Ascending aorta (tissue), 2 donors: ENCODE measurements at places on chromosomes 3 and 15. TPM values are rescaled to one million over a fixed set of nuclear protein-coding genes. Genes with fewer than 3 reads are reported as not detected.

DNA sequence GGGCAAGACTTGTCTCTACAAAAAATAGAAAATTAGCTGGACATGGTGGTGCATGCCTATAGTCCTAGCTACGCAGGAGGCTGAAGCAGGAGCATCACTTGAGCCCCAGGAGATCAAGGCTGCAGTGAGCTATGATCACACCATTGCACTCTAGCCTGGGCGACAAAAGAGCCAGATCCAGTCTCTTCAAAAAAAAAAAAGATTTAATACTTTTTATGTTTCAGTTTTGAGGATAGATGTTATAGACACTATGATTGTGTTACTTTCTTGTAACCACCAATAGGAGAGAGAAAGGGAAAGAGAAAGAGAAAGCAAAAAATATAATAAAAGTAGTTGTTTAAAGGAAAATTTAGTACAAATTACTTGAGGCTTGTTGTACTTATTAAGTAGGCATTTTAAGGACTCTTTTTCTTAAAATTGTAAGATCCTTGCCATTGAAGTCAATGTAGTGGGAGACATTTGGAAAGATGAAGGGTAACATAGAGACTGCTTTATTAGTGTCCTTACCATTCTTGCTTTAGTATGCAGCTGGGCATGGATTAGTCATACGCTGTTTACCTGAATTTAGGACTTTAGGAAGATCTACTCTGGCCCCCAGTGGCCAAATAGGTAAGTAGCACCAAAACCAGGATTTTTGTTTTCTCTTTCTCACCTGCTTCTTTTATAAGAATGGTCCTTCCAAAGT, 35.1 kb upstream of the ZDHHC23 start:
- no peak for DNase-seq

DNA sequence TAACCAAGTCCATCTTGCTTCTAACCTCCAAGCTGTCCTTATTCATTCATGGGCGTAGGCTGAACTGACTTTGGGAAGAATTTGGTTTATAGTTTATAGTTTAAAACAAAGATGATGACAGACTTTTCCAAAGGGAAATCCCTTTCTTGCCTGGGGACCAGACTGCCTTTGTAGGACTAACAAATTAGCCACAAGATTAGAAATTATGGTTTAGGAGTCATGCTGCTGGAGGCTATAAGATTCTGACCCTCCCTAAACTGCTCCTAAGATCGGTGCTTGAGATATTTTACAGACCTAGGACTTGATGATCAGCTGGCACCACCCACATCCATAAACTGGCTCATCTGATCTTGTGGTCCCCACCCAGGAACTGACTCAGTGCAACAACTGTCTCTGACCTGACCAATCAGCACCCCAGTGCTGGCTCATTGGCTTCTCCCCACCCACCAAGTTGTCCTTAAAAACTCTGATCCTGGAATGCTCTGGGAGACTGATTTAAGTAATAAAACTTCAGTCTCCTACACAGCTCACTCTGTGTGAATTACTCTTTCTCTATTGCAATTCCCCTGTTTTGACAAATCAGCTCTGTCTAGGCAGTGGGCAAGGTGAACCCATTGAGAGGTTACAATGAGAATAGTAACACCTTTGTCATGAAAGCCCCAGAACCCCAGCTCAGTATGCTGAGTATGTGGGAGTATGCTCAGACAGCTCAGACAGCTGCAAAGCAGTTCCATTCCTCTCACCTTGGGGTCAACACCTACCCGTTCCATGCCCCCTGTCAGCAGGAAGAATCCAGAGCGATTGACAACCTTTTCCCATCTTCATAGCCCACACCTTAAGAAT, 51.6 kb upstream of the C15orf39 start:
- DNase-seq, result no peak

DNA sequence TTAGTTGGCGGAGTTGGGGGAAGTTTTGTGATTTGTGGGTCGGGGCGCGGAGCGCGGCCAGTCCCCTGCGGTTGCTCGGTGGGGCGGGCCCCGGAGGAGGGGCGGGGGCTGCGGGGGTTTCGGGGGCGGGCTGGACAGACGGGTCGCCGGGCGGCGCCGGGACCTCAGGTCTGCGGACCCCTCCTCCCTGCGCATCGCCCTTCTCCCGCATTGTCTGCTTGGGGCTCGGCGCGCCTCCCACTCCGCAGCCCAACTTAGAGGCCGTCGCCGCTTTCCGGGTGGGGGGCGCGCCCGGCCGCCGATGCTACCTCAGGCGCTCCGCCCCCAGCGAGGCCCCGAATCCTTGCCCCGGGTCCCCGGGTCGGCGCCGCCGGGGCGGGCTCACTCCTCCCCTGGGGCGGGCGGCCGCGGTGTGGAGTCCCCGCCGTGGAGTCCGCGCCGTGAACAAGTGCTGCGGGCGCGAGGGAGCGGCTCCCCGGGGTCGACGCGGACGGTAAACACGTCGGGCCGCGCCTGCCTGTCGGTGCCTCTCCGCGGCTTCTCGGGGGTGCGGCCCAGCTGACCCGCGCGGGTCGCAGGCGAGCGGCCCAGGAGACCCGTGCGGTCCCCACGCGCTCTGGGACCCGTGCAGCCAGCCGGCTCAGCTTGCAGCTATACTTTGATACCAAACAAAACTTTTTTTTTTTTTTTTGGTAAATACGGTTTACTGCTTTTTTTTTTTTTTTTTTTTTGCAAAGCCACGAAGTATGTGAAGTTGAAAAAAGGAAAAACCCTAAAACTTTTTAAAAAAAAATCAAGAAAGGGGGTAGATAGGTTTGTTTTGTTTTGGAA, 624 bp downstream of the AKAP13 start:
- peak; percentile 78 for DNase-seq

DNA sequence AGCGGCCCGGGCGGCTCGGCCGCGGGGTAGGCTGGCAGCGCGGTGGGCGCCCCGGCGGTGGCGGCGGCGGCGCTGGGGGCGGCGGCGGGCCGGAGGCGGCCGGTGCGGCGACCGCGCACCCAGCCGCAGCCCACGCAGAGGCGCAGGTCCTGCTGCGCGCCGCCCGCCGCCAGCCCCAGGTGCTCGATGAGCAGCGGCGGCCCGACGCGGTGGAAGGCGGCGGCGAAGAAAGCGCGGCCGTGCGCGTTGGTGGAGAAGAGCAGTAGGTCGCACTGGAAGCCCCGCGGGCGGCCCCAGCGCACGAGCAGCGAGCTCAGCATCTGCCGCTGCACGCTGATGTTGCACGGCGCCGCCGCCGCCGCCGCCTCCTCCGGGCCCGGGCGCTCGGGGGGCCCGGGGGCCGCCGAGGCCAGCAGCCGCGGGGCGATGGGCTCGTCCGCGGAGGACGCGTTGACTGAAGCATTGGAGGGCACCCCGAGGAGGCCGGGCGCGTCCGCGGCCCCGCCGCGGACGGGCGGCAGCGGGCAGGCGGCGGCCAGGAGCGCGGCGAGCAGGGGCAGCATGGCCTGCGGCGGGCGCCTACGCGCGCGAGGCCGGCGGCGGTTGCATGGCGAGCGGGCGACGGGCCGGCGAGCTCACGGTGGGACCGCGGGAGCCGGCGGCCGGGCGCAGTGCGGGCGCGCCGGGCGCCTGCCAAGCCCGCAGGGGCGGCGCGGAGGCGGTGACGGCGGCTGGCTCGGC, 452 bp downstream of the TMEM158 start:
- DNase-seq, result no peak

DNA sequence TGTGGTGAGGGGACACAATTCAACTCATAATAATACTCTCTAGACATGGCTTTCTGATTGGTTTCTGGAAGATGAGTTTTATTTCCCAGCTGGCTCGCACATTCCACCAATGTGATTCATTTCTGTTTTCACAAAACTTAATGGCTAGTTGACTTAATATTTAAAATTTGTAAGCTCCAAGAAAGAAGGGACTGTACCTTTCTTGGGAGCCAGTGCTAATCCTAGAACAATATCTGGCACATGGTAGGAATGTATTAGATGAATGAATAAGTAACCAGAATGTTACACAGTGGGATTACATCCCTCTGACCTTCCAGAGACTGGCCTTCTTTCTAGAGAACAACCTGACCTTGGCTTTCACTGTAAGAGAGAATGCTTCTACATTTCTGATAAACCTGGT, 262.8 kb downstream of the RORA start:
- no peak for DNase-seq

GRCh38 chr15:92667970-92668485, 12.5 kb upstream of the FAM174B start:
- DNase-seq, result no peak

DNA sequence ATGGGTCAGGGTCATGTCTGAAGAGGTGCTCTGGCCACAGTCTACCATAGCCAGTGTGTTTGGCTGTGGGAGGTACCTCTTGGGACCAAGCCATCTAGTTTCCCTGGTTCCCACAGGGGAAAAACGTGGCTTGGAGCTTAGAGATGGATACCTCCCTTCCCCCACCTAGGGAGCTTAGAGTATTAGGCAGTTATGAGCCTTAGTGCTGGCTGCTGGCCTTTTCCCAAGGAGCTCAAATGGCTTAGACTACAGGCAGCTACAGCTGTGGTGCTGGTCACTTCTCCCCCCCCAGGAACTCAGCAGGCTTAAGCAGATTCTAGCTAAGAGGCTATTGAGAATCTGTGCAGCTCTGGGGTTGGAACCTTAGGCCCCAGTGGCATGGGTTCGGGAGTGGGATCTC, 591.2 kb downstream of the NSUN3 start:
- no peak for DNase-seq

Gene SOX2
- 2.0 TPM for total RNA-seq

Gene KBTBD13
- total RNA-seq, result 0.21 TPM

Gene ALDH1A2
- 9.3 TPM for total RNA-seq
